ENCODE measurements at places on chromosomes 2 and 18.

DNA sequence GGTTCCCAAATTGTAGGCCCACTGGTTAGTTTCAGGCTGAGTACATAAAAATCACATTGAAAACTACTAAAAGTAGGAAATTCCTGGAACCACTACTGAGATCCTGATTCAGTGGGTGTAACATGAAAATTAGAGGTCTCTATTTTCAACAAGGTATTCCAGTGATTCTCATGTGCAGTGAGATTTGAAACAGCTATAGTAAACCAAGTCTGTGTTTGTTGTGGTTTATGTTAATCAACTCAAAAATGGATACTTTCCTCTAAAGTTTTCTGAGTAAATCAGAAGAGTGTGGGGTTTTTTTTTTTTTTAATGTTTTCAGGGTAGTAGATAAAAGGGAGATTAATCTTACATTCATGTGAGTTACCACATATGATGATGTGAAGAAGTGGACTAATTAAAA lies 42.4 kb upstream of the LIMS1 start:
- no peak for DNase-seq

GRCh38 chr2:223528036-223528435 lies 74.1 kb downstream of the SCG2 start:
- DNase-seq, result no peak

GRCh38 chr2:73614997-73615396 lies 27.2 kb downstream of the NAT8 start:
- DNase-seq, result no peak

DNA sequence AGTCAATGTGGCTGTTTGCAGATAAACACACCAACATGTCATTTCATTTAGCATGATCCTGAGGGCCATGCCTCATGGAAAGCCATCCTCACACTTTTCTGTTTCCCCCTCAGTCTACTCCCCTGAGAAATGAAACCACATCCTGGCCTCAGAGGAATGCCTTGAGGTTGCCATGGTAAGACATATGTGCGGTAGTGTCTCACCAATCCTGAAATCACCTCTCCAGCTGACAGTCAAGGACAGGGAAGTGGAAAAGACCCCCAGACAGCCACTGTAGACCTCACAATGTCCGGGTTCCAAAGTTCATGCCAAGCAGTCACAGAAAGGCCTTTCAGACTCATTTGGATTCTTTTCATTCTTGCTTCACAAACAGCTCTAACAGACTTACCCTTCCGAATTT lies 175.2 kb upstream of the PKDCC start:
- DNase-seq, result peak; percentile 19

DNA sequence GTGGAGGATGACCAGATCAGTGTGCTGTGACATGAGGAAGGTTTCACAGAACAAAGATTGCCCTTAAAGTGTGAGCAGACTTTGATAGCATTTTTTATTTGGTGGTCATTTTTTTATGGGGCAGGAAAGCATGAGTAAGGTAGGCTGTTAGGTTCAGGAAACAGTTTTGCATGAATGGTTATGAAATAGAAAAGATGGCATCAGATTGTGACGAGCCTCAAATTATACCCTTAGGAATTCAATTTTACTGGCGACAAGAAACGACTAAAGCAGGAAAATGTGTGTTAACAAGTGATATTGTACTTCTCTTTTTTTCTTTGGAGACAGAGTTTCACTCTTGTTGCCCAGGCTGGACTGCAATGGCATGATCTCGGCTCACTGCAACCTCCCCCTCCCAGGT lies 44.7 kb downstream of the PIK3C3 start:
- no peak for DNase-seq

GRCh38 chr2:223047260-223047761 lies 4.7 kb upstream of the KCNE4 start:
- DNase-seq, result no peak

DNA sequence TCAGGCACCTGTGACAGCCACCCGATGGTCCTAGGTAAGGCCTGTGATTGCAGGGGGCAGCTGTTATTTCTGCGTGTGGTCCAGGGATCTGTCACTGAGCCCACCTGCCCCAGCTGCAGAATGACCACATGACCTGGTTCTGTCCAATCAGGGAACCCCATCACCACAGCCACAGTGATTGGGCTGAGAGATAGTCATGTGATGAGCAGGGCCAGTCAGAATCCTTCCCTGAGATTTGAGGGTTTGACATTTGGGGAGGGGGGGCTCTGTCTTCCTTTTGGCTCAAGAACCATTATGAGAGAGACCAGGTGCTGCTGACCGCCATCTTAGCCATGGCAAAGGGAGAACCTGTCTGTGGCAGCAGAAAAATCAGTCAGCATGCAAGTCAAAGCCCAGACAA lies 147.2 kb downstream of the SMAD7 start:
- no peak for DNase-seq

DNA sequence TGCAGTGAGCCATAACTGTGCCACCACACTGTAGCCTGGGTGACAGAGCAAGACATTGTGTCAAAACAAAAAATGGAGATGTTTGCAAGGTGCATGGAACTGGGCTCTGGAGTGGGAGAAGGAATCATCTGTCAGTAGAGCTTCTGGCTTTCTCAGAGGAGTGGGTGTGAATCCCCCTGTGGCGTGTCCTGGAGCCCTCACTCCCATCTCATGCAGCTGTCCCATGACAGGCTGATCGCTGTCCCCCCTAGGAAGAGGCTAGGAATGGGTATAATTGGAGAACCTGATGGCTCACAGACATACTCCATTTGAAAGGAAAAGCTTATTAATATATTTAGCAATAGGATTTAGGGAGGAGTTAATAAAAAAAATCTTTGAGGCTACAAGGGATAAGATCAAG lies 125.8 kb upstream of the EPB41L3 start:
- DNase-seq, result no peak

DNA sequence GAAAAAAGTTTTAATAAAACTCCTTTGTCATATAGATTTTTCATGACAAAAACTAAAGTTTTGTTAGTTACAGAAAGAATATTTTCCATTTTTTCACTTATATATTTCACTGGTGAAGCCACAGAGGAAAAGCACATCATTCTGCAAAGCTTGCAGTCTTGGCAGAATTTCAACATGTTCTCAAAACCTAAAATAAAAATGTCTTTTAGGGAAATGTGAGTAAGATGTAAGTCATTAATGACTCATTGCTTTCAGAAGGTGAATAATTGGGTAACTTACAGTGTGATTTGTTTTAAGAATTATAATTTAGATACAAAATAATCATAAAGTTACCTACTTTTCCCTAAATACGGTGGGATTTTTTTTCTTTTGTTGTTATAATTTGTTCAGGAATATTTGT lies 43.4 kb upstream of the TNFRSF11A start:
- DNase-seq, result peak; percentile 41

DNA sequence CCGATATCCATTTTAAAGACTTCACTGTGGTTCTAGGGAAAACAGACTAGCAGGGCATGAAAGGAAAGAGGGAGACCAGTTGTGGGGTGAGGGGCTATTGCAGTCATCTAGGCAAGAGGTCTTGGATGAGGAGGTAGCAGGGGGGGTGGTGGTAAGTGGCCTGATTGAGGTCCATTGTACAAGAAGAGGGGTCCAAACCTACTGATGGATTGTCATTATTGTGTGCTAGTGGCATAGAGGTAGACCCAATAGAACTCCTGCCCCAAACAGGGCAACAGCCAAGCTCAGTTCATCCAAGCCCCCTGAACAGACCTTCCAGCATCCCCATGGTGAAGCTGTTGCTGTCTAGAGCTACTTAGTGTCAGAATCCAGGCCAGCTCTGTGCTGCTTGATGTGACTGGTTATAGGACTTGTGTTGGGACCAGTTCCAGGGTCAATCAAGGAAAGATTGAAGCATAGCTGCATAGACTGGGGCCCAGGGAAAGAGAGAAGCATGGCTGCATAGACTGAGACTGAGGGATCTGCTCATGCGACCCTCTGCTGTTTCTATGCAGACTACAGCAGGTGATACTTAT lies 7.0 kb downstream of the ASAP2 start:
- no peak for DNase-seq

GRCh38 chr2:5782103-5782502 lies 89.9 kb downstream of the SOX11 start:
- DNase-seq, result no peak

GRCh38 chr2:126912201-126912600 lies 13.5 kb downstream of the TEX51 start:
- DNase-seq, result no peak

DNA sequence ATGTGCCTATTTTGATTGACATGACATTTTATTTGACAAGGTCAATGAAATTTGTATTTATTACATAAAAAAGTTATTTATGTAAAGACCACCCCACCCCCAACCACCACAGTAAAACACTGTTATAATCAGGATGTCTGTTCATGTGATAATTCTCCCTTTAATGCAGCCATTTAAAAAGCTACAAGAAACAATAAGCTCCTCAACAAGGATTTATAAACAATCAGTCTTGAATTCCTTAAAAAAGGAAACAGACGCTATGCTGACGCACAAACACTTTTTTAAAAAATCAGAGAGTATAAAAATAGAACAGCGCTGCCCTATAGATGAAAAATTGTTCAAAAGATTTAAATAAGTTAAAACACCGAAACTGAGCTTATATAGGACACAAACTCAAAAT lies 102.2 kb downstream of the SOS1 start:
- no peak for DNase-seq

GRCh38 chr2:72759755-72760154 lies 66.1 kb downstream of the EXOC6B start:
- DNase-seq, result no peak

DNA sequence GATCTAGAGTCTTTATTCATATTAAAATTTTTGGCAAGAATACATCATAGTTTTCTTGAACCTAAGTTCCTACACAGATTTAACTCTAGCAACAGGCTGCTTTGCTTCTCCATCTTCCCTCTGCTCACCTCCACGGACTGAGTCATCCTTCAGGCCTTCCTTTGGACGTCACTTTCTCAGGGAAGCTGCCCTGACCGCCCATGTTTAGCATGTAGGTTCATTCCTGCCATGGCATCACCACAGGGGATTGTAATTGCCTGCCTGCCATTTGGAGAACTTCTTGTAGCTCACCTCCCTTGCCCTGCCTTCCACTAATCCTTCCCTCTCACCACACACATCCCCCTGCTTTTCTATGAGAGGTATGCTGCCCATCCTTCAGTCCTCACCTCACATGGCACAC lies 43.9 kb upstream of the B3GNT2 start:
- peak; percentile 39 for DNase-seq
